ENCODE measurements at places on chromosomes 12 and 14.

DNA sequence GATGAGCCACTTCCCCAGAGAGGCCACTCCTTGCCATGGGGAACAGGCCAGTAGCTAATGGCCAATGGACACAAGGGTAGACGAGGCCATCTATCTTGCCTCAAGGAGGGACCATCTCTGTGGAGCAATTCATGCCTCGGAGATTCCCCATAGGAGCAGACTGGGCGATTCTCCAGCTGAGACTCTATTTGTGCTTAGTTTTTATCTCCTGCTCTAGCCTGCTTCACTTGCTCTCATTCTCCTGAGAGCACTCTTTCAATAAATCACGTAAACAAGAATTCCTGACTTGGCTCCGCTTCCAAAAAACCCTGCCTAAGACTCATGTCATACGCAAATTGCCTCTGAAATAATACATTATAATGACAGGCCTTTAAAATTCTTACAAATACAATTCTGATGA is 396.4 kb upstream of the USP15 start:
- no peak for DNase-seq
- no peaks in the 10 kb centered on the region for H3K4me1 ChIP-seq
- H3K4me3 ChIP-seq = no peak overlapping the region
- H3K36me3 ChIP-seq = no peaks in the 10 kb centered on the region
- H3K27me3 ChIP-seq = no peaks in the 10 kb centered on the region

- no peaks in the 10 kb centered on the region for H3K27me3 ChIP-seq
- H3K27ac ChIP-seq = no peak overlapping the region
- no peak for DNase-seq
- no peaks in the 10 kb centered on the region for H3K4me1 ChIP-seq
Measured at GRCh38 chr14:84421621-84422020, 1108.3 kb upstream of the FLRT2 start.

DNA sequence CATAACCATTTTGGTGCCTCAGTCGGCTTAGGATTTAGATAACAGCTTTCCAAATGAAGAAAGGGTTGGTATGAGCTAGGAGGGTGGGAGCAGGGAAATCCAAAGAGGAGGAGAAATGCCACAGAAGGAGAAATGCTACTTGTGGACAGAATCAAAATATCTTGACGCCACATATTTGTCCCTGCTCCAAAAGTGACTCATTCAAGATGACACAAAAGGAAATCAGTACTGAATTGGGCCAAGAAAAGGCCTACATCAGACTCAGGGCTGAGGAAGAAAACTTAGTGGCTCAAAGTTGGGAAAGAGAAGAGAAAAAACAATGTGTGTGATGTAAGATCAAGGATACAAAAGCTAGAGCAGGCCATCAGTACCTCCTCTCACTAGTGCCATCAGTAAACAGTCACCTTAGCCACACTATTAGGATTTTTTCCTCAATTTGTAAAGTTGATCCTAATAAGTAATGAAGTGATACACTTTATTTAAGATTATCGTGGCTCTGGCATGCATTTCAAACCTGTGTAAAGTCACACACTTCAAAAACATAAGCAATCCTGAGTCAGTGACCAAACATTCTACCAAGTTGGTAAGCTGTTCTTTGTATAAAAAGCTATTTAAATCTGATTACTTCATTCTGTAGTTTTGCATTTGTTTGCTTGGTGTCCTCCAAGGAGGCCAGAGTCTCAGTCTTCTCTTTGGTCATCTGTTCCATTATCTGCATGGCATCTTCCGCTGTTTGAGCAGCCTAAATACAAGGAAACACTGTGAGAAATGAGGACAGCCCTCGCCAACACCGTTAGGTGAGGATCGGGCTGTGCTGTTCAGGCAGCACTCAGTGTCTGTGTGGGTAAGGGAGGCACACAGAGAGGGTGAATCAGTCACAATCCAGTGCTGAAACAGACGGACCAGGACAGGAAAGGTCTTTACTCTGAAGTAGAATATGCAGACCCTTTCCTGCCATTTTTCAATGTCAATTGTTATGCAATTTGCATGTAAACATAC is 52.6 kb upstream of the VPS33A start:
- H3K4me1 ChIP-seq = peaks cover 5% of the 10 kb centered on the region
- H3K36me3 ChIP-seq = peaks cover 83% of the 10 kb centered on the region
- peak; percentile 55 for DNase-seq

DNA sequence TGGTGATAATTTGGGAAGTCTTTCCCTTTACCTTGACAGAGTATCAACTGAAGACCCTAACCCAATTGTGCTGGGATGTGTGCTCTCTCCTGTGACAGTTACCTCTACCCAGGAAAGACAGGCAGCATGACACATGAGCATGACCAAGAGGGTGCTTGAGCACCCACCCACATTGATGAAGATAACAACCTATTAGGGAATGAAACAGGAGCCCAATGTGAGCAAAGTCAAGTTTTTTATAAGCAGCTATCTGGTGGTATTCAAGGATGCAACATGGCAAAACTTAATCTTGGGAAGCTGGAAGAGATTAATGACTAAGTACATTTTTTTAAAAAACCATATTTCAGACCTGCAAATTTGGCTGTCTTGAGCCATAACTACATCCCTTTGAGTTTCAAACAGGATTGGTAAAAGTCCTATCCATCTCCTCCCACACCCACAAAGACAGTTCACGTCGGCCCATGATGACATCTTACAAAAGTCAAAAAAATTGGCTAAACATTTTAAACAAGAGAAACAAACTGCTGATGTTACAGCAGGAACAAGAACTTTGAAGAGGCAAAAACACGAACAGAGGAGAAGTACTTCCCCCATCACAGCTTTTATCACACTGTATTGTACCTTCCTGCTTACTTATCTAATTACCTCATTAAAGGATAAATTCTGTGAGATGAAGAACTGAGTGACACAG is 60.3 kb downstream of the MED13L start:
- DNase-seq = no peak
- H3K4me3 ChIP-seq = no peak overlapping the region
- H3K27ac ChIP-seq = peak overlapping the region; percentile 9
- no peaks in the 10 kb centered on the region for H3K36me3 ChIP-seq
- no peaks in the 10 kb centered on the region for H3K27me3 ChIP-seq

DNA sequence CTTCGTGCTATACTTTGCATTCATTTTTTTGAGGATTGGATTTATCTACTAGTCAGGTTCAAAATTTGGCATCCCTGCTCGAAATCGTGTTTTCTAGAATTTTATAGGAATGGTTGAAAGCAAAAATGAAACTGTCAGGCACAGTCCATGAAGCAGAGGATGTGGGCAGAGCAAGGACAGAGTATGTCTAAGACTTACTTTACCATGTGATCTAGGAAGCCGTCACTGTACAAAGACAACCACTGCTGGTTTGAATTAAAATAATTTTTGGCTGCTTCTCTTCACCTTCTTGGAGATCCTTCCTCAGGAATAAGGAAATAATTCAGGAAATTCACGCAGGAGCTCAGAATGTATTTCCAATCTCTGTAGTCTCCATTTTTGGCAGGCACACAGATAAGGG is 31.6 kb upstream of the SGPP1 start:
- no peaks in the 10 kb centered on the region for H3K4me1 ChIP-seq
- H3K27me3 ChIP-seq = no peaks in the 10 kb centered on the region
- DNase-seq = no peak

DNA sequence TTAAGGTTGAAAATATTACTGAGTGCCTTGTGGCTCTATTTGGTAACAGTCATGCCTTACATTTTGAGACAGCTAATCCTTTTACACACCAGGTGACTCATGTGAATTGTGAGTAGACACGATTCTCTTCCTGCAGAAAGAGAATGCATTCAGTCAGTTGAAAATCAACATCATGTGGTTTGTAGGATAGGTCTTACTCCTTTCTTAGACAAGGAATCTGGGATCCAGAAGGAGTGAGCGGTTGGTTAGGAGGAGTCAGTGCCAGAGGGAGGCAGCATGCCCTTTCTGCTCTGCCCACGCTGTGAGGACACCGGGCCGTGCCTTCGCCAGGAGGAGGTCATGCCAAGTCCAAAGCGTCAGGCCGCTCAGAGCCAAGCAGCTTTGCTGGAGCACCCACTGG is 47.6 kb downstream of the TRAF3 start:
- peaks cover under 1% of the 10 kb centered on the region for H3K4me1 ChIP-seq
- H3K36me3 ChIP-seq = no peaks in the 10 kb centered on the region
- no peak for DNase-seq
- H3K4me3 ChIP-seq = no peak overlapping the region
- no peaks in the 10 kb centered on the region for H3K27me3 ChIP-seq

GRCh38 chr14:25411781-25412757 is 362.1 kb upstream of the STXBP6 start:
- H3K4me1 ChIP-seq = no peaks in the 10 kb centered on the region

GRCh38 chr14:46769292-46769691 is 117.7 kb upstream of the RPL10L start:
- DNase-seq = no peak
- no peaks in the 10 kb centered on the region for H3K36me3 ChIP-seq
- H3K27me3 ChIP-seq = no peaks in the 10 kb centered on the region
- H3K4me1 ChIP-seq = no peaks in the 10 kb centered on the region
- H3K4me3 ChIP-seq = no peak overlapping the region

- H3K4me3 ChIP-seq = no peak overlapping the region
- H3K27ac ChIP-seq = no peak overlapping the region
- no peaks in the 10 kb centered on the region for H3K27me3 ChIP-seq
- H3K36me3 ChIP-seq = no peaks in the 10 kb centered on the region
- no peaks in the 10 kb centered on the region for H3K4me1 ChIP-seq
Measured at GRCh38 chr12:77001276-77001675, 64.1 kb downstream of the E2F7 start.

- H3K27me3 ChIP-seq = no peaks in the 10 kb centered on the region
- H3K4me1 ChIP-seq = peaks cover 48% of the 10 kb centered on the region
- DNase-seq = peak; percentile 46
Measured at GRCh38 chr14:58280954-58281787, 17.2 kb upstream of the ARID4A start.

- peak overlapping the region; percentile 34 for H3K27ac ChIP-seq
- DNase-seq = no peak
- H3K36me3 ChIP-seq = no peaks in the 10 kb centered on the region
- H3K4me1 ChIP-seq = peaks cover 23% of the 10 kb centered on the region
- H3K27me3 ChIP-seq = no peaks in the 10 kb centered on the region
Measured at GRCh38 chr12:47838286-47838931, 18.7 kb upstream of the HDAC7 start.

- no peaks in the 10 kb centered on the region for H3K4me1 ChIP-seq
- no peak overlapping the region for H3K27ac ChIP-seq
- H3K36me3 ChIP-seq = no peaks in the 10 kb centered on the region
- H3K4me3 ChIP-seq = no peak overlapping the region
- DNase-seq = no peak
Measured at GRCh38 chr12:45644541-45644940, 85.0 kb upstream of the ARID2 start.

- no peak for DNase-seq
- H3K4me3 ChIP-seq = no peak overlapping the region
- no peaks in the 10 kb centered on the region for H3K4me1 ChIP-seq
- H3K36me3 ChIP-seq = no peaks in the 10 kb centered on the region
- no peaks in the 10 kb centered on the region for H3K27me3 ChIP-seq
Measured at GRCh38 chr14:80973931-80974641, 18.7 kb downstream of the TSHR start.

- no peaks in the 10 kb centered on the region for H3K27me3 ChIP-seq
- H3K4me1 ChIP-seq = no peaks in the 10 kb centered on the region
- H3K4me3 ChIP-seq = no peak overlapping the region
- H3K36me3 ChIP-seq = no peaks in the 10 kb centered on the region
Measured at GRCh38 chr14:63361790-63362189, 43.1 kb upstream of the GPHB5 start.

- DNase-seq = no peak
- H3K4me1 ChIP-seq = peaks cover 10% of the 10 kb centered on the region
- no peak overlapping the region for H3K27ac ChIP-seq
Measured at GRCh38 chr14:31257244-31257553, 49.6 kb upstream of the HECTD1 start.

DNA sequence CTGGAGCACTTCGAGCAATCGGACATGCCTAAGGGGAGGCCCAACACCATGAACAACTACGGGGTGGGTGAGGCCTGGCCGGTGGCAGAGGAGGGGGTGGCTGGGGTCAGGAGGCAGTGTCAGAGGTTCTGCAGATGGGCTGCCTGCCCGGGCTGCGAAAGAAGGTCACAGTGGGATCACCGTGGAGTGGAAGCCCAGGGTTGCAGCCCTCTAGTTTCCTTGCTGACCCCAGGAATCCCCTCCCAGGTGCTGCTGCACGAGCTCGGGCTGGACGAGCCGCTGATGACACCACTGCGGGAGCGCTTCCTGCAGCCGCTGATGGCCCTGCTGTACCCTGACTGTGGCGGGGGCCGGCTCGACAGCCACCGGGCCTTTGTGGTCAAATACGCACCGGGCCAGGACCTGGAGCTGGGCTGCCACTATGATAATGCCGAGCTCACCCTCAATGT is 1.9 kb upstream of the ARL6IP4 start:
- H3K27me3 ChIP-seq = no peaks in the 10 kb centered on the region
- DNase-seq = no peak
- no peaks in the 10 kb centered on the region for H3K4me1 ChIP-seq
- H3K27ac ChIP-seq = no peak overlapping the region

DNA sequence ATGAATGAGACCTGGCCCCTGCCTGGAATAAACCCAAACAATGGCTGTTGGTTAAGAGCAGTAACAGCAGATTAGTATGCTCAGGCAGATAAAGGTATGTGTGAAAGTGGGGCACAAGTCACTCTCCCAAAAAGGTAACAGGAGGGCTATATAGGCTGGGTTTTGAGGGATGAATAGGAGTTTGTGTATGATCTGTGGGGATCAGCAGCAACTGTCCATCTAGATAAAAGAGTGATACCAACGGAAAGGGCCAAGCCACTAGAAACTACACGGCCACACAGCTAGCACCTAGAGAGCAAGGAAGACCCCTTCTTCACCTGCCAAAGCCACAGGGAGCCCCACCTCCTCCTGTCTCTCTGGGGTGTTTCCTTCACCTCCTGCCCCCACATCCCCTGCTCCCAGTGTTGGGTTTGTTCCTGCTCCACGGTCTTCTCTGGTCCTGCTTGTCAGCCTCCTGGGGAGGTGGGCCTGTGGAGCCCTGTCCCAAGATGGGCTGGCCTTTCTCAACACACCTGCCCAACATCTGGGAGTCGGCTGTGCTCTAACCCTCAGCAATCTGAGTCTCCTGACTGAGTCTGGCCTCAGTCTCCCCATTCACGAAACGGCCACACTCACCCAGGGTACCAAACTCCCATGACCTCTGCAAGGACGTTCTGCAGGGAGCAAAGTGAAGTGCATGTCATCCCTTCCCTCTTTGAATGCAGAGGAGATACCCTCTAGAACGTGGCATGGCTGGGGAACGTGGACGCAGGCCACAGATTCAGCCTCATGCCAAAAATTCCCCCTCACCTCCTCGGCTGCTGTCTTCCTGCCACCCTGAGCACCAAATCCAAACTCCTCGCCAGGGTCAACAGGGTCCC is 108.2 kb downstream of the NCOR2 start:
- H3K27me3 ChIP-seq = no peaks in the 10 kb centered on the region
- H3K4me1 ChIP-seq = peaks cover 38% of the 10 kb centered on the region
- no peak for DNase-seq
- H3K27ac ChIP-seq = no peak overlapping the region
- peaks cover 74% of the 10 kb centered on the region for H3K36me3 ChIP-seq

GRCh38 chr12:67892259-67893021 is 96.8 kb upstream of the IFNG-AS1 start:
- H3K27me3 ChIP-seq = no peaks in the 10 kb centered on the region
- no peaks in the 10 kb centered on the region for H3K4me1 ChIP-seq
- H3K27ac ChIP-seq = no peak overlapping the region
- H3K4me3 ChIP-seq = no peak overlapping the region
- DNase-seq = no peak
- H3K36me3 ChIP-seq = no peaks in the 10 kb centered on the region

- no peaks in the 10 kb centered on the region for H3K4me1 ChIP-seq
- H3K27me3 ChIP-seq = no peaks in the 10 kb centered on the region
- no peaks in the 10 kb centered on the region for H3K36me3 ChIP-seq
- no peak overlapping the region for H3K27ac ChIP-seq
- DNase-seq = no peak
- H3K4me3 ChIP-seq = no peak overlapping the region
Measured at GRCh38 chr12:94184995-94185719, 36.8 kb downstream of the PLXNC1 start.

All from tibial nerve (tissue), 4 donors.